GM12864 (cell line): ENCODE measurements at places on chromosomes 11 and 22.

- DNase-seq, result no peak
Observed at GRCh38 chr11:19938866-19939265, 221.4 kb downstream of the DBX1 start.

DNA sequence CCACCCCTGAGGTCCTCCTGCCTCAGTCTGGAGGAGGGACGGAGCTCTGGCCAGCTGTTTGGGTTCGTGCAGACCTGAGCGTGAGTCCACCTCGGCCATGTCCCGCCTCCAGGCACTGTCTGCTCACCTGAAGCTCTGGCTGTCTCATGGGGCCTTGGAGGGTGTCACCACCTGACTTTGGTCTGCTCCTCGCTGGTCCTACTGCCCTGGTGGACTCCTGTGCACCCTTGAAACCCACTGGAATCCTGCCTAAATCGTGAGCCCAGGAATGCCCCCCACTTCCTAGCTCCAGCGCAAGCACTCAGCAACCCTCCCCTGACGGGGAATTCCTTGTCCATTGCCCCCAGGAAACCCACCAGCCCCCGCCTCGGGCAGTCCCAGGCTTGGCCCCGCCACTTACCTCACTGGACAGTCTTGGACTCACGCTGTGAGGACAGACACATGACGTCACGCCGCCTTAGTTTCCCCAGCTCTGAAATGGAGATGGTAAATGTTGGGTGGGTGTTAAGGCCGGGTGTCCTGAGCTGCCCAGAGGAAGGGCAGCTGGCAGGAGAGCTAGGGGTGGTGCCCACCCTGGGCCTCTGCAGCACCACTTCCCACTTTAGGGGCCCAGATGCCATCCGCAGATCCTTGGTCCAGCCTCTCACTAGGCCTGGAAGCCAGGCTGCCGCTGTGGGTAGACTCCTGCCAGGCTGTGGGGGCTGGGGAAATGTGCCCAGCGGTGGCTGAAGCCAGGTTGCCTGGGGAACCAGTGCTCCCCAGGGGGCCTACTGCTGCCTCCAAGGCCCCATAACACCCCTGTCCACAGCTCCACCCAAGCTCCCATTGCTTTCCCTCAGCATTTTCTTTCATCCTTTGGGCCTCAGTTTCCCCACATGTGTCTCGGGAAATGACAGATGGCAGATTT is 18.2 kb upstream of the TBX1 start:
- no peak for DNase-seq

GRCh38 chr11:110728883-110729282 is 16.6 kb upstream of the ARHGAP20 start:
- DNase-seq, result no peak

GRCh38 chr11:125570952-125571351 is 1.7 kb downstream of the EI24 start:
- DNase-seq, result no peak

DNA sequence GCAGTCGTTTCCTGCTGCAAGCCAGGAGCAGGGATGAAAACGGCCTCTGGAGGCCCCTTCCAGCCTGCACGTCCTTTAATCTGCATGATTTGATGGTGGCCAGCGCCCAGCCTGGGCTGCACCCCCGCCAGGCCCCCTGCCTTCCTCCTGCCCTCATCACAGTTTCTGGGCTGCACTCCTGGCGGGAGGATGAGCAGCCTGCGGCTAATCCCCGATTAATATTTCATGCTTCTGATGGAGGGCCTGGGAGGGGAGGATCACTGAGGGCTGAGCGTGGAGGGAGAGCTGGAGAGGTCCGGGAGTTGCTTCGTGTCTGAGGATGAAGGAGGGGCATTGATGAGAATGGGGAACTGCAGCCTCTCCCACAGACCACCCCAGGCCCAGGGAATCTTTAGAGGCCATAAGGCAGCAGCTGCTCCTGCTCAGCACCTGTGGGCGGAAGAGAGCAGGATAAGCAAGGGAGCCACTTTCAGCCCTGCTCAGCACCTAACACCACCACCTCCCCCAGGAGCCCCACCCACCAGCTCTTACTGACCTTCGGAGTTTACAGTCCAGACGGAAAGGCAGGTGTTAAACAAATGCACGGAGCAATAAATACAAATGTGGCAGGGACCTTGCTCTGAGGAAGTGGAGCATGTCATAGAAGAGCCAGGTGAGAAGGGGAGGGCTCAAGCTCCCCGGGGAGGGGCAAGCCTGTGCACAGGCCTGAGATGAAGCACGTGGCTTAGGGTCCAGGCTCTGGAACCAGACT is 135.0 kb upstream of the NECTIN1 start:
- no peak for DNase-seq

DNA sequence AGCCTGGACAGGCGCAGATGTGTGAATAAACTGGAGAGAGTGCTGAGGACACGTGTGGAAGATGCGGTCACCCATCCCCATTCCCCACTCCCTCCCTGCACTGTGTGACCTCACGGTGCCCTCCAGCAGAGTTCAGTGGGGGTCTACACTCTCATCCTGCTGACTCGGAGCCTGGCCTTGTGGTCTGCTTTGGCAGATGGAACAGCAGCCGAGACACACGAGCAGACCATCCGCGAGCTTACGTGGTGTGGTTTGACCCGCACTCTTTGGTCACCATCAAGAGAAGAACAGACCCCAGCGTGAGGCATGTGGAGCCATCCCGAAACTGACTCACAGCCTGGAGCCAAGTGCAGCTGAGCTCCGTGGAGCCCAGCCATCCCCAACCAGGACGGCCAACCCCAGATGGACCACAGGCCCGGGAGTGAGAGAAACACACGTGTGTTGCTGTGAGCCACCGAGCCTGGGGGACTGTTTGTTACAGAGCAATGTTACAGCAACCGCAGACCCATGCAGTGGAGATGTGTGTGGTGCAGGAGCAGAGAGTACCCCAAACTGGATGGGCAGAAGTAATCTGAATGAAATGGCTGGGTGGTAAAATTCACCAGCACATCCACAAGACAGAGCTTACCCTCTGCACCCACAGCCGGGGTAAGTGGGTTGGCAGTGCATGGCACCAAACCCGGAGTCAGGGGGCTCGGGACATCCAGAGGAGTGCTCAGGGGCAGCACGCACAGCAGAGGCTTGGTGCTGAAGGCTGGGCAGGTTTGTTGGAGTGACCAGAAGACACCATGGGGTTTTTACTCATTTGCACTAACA is 90.7 kb downstream of the RTL6 start:
- no peak for DNase-seq

GRCh38 chr11:110433393-110434333 is 3.9 kb downstream of the FDX1 start:
- no peak for DNase-seq

- peak; percentile 54 for DNase-seq
Observed at GRCh38 chr11:68120273-68121066, 718 bp downstream of the CHKA start.

DNA sequence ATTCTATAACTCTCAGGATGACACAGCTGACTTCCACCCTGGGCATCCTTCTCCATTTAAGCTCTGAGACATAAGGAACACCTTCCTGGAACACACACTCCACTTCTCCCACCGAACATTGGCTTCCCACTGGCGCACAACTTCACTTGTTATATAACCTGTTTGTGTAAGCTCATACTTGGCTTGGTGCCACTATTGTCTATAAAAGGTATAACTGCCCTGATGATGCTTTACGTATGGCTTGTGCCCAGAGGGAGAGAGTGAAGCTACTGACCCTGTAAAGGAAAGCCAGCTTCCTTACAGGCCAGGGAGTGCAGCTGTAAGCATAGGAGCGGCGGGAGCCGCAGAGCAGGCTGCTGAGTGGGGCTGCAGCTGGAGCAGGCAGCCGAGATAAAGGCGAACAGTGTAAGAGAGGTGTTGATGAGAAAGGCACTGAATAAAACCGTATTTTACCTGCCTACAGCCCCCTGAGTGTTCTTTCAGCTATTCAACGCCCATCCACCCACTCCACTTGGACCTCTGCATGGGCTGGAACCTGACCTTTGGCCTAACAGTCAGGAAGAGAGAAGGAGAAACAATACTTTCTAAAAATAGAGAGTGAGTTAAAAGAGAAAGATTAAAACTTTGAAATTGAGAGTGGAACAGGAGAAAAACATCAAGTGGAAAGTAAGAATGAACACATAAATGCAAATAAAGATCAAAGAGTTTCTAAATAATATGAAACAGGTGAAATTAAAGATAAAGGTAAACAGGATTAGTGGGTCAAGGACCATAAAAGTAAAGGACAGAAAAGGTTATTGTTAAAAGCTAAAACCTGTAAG is 252.1 kb upstream of the ARHGAP42 start:
- no peak for DNase-seq

DNA sequence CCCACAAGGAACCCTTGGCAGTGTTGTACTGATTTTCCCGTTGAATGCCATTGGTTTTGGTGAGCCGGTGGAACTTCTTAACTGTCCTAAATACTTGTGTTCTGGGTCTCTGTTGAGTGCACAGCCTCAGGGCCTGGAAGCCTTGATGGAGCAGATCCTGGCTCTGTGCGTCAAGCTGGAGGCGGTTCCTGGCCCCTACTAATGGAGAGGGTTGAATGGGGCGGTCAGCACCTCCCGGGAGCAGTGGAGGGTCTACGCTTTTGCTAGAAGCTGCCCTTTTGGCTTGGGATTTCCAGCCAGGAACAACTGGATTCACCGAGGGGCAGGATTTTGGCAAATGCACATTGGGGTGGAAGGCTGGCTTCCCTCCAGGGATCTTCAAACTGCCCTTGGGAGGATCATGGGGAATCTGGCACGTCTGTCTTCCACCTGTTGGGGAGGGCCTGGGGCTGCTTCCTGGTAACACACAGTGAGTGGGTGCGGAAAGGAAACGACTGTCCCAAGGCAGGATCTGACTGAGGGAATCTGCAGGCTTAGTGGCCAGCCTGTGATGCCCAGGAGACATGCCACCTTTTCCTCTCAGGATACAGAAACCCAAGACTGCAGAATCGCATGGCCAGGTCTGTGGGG is 6.9 kb upstream of the OSBPL5 start:
- DNase-seq, result no peak

DNA sequence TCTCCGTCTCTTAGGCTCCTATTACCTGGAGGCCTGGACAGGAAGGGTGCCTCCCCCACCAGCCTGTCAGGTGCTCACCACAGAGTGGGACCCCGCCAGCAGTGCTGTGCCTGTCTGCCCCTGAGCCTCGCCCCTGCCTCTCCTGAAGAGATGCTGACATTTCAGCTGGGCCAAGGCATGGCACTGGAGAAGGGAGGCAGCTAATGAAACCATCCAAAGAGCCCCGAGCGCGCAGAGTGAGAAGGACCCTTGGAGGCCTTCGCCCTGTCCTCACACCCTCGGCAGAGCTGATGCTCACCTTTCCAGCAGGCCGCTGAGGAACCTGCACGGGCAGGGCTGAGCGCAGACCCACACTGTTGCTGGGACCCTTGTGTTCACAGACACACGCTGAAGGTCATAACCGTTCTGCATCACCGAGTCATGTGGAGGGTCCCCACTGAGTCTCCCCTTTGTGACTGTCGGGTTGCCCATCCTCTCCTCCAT is 2.1 kb upstream of the LRFN4 start:
- DNase-seq, result no peak

DNA sequence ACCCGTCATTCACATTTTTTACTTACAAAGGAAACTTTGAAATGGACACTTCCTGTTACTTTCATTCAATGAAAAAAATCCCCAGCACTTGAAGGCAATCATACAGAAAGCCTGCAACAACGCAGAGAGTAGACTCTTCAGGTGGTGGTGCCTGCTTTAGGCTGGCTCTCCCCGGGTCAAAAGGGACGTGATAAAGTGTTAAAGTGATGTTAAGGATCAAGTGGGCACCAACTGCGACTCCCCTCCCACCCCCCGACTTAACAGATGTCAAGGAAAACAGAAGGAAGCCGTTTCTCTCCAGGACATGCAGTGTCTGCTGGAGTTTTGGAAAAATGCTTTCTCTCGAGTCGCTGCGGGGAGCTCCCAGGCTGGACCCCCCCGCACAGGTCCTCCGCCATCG is 414 bp upstream of the PNPLA3 start:
- DNase-seq, result no peak

DNA sequence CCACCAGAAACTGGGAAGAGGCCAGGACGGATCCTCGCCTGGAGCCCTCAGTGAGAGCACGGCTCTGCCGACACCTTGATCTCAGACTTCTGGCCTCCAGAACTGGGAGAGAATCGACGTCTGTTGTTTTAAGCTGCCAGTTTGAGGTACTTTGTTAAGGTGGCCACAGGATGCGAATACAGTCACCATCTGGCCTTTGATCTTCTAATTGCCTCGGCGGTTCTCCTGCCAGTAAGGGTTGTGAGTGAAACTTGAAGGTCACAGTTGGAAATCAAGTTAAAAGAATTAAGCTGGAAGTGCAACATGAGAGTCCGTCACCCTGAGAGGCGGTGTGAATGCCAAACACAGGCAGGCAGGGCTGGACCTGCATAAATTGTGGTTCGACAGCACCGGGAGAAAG is 27.9 kb downstream of the PARVB start:
- no peak for DNase-seq

GRCh38 chr11:57459164-57460021 is 935 bp upstream of the RTN4RL2 start:
- no peak for DNase-seq
